ENCODE measurements at places on chromosomes 1 and 21.

GRCh38 chr1:20604678-20605077 lies 15.8 kb downstream of the CDA start:
- H3K4me3 ChIP-seq = no peak overlapping the region
- no peaks in the 10 kb centered on the region for H3K27me3 ChIP-seq
- DNase-seq = no peak
- H3K36me3 ChIP-seq = no peaks in the 10 kb centered on the region

DNA sequence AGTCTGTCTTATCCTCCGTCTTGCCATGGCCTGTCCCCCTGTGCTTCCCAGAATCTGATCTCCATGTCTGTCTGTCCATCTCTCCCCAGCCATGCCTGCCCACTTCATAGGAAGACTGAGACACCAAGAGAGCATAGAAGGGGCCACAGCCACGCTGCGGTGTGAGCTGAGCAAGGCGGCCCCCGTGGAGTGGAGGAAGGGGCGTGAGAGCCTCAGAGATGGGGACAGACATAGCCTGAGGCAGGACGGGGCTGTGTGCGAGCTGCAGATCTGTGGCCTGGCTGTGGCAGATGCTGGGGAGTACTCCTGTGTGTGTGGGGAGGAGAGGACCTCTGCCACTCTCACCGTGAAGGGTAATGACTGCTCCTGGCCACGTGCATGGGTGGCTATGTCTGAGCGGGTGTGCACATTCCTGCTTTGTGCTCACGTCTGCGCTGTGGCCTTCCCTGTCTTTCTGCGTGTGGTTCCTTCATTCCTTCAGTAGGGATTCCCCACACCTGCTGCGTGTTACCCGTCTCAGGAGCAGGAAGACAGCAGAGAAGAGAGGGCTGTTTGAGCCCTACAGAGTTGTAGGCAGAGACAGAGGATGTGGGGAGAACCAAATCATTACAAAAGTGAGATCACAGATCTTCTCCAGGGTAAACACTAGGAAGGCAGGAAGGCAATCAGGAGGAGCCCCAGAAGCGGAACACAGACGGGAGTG lies 80.8 kb downstream of the OBSCN start:
- H3K27ac ChIP-seq = no peak overlapping the region
- H3K27me3 ChIP-seq = no peaks in the 10 kb centered on the region
- H3K4me3 ChIP-seq = no peak overlapping the region
- H3K4me1 ChIP-seq = no peaks in the 10 kb centered on the region

DNA sequence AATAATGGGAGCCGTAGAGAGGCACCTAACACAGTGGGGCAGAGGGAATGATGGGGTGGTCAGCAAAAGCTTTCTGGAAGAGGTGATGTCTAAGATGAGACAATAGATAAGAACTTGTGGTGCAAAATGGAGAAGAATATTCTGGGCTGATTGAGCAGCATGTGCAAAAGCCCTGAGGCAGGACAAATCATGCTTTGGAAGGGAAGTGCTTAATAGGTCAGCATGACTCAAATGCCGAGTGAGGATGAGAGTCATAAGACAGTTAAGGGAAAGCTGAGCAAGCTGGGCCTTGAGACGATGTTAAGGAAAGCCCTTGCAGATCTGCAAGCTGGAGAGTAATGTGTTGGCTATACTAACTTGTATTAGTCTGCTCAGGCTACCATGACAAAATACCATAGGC lies 37.3 kb upstream of the ASB17 start:
- no peak overlapping the region for H3K4me3 ChIP-seq
- H3K27me3 ChIP-seq = no peaks in the 10 kb centered on the region
- H3K27ac ChIP-seq = no peak overlapping the region

DNA sequence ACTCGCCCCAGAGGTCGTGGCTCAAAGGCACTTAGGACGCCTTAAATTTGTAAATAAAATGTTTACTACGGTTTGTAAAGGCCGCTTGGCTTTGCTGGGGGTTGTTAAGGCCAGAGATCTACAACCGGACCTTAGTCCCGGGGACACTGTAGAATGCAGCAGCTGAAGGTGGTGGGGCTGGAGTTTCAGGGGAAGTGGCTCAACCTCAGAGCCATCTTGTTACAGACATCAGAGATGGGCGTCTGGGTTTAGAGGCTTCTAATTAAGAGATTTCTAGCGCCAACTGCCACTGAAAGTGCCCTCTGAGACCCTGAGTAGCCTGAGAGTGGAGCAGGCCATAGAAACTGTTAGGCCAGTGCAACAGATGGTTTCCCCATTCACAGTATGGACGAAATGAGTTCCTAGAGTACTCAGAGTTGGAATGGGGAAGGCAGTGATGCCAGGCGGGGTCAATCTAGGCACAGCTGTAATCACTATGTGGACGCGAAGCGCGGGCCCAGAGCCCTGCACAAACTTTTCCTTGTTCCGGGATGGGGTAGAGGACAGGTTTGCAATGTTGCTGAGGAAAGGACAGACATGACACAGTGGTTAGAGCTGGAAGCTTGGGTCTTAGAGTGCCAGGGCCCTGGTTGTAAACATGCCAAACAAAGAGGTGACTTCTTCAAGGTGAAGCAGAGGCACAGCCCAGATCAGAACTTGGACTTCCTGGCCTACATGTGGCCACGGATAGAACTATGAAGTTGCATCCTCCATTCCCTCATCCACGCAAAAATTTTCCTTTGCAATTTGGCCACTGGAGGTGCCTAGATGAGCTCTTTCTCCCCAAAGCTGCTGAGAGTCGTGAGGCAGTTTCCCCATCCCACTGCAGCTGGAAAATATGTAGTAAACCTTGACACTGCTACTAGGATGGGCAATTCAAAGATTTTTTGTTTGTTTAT lies 6.0 kb downstream of the HLX start:
- DNase-seq = no peak
- no peak overlapping the region for H3K4me3 ChIP-seq
- peaks cover 6% of the 10 kb centered on the region for H3K27me3 ChIP-seq

GRCh38 chr1:55339681-55340080 lies 124.5 kb upstream of the USP24 start:
- no peaks in the 10 kb centered on the region for H3K4me1 ChIP-seq
- H3K4me3 ChIP-seq = no peak overlapping the region
- no peak overlapping the region for H3K27ac ChIP-seq
- H3K36me3 ChIP-seq = no peaks in the 10 kb centered on the region
- H3K27me3 ChIP-seq = no peaks in the 10 kb centered on the region
- DNase-seq = no peak

GRCh38 chr1:82343381-82343780 lies 542.6 kb downstream of the ADGRL2 start:
- no peaks in the 10 kb centered on the region for H3K36me3 ChIP-seq
- DNase-seq = no peak
- H3K4me3 ChIP-seq = no peak overlapping the region
- no peaks in the 10 kb centered on the region for H3K4me1 ChIP-seq

All from psoas muscle (tissue), 8 donors.